ENCODE measurements at places on chromosomes 5 and 9.

DNA sequence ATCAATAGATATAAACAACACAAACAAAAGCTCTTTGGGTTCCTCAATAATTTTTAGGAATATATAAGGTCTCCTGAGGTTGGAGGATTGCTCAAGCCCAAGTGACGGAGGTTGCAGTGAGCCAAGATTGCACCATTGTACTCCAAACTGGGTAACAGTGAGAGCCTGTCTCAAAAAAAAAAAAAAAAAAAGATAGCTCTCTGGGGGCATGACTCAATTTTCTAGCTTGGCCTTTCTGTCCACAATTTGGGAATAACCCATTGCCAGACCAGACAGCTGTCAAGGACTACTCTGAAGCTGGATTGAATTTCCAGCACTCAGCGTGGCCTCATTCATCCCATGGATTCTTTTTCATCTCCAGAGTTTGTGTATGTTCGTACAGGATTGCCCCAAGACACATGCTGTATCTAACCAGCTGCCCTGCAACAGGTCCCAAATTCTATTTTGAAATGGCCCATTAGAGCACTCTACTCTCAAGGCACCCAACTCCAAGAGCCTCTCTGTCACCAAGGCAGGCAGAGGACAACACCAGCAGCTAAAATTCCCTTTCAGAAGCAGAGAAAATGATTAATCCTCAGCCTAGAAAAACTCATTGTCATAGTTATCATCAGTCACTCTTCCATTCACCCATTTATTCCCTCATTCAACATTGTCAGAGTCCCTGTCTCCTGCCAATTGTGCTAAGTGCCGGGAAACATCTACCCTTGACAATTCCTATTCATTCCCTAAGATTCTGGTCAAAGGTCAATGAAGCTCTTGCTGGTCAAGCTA, 8.7 kb downstream of the FAM193B start:
- DNase-seq, result no peak

DNA sequence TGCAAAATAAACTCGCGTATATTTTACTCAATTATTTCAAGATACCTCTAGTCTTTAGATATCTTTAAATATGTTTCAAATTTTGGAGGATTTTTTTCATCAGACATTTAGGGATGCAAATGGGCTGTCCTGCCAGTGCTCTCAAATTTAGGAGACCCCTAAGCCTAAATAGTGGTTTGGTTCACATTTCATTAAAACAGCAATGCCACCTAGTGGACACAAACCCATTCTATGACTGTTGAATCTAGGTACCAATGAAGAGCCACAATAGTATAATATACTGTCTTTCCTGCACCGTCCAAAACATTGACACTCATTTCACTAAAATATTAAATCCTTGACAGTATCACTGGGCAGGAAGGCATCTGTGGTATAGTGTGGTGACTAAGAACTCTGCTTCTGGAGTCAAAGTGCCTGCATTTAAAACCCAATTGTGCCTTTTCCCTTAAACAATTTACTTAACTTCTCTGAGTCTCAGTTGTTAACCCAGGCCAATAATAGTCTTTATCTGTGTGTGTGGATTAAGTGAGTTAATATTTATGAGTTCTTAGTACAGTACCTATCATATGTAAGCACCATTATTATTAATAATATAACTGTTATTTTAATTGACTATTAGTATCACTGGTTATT, 148.0 kb downstream of the RORB start:
- DNase-seq, result peak; percentile 3

DNA sequence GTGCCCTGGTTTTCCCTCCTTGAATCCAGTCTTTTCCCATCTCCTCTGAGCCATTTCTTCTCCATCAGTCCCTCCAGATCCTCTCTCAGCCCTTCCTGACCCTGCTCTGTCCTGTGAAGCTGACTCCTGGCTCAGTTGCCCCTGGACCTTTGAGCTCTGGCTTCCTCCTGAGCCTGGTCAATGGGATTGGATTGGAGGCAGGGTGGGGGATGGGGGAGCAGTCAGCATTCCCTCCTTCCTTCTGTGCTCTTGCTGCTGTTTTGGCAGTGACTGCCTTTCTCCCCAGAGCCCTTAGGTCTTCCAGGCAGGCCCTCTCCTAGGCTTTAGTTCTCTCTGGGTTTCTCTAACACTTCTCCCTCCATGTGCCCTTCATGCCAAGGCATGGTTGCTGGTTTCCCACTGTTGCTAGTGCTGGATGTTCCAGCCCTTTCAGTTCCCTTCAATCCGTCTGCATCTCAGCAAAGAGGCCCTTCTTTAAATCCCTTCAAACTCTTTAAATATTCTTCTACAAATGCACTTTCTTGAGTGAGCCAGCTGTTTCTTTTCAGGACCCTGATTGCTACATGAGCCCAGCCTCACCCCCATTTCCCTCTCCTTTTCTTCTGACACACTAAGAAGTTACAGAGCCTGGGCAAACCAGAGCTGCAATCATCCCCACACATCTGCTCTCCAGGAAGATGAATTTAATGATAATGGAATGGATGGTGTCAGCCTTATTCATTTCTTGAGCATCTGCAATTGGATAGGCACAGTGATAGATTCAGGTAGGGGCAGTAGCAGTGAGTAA, 2.2 kb downstream of the TNFSF15 start:
- DNase-seq, result no peak

- DNase-seq, result no peak
These were observed 185.9 kb downstream of the DMRT2 start for GRCh38 chr9:1236061-1236460.

DNA sequence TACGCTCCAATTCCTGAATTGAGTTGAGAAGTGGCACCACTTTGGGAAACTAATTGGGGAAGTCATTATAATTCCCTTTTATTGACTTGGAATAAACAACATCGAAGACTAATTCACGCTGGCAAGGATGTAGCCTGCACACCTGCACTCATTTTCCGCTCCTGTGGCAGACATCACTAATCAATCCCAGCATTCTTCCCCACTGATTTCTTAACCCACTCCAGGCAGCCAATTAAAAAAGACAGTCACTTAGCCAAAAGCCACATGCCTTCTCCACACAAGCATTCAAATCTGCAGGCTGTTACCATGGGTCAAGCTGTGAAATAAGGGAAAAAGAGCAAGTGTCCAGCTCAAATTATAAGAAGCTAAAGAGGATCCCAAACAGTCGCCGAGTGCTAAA, 68.2 kb upstream of the HRH2 start:
- no peak for DNase-seq

GRCh38 chr5:151677776-151678545, 8.8 kb downstream of the SPARC start:
- DNase-seq, result no peak

GRCh38 chr9:92133949-92134604, 18.9 kb upstream of the SPTLC1 start:
- peak; percentile 76 for DNase-seq

- DNase-seq, result no peak
These were observed 2.5 kb upstream of the PRDM6 start for GRCh38 chr5:123086376-123087055.

- peak; percentile 50 for DNase-seq
These were observed 82.7 kb downstream of the ATP10B start for GRCh38 chr5:160769301-160769700.

DNA sequence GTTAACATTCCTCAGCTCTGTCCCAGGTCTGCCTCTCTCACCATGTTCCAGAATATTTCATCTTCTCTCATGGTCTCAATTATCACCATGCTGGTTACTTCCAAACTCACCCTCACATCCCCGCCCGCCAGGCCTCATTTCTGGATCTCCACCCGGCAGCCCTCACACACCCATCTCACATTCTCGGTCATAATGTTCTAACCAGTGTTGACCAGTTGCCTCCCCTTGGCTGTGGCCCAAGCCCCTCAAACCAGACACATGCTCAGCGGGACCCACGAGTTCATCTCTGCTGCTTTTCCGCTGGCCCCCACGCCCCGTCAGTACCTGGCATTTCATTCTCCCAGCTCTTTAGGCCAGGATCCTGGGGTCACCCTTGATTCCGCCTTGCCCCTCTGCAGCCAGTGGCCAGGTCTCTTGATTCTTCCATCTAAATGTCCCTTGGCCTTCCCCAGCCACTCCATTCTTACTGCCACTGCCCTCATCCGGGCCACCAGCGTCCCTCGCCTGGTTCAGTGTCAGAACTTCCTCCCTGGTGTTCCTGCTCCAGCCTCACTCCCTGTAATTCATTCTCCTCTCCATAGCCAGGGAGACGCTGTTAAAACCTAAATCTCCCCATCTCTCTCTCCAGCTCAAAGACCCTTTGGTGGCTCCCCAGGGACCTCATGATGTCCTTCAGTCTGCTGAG, 141.7 kb downstream of the MVB12B start:
- no peak for DNase-seq

- DNase-seq, result no peak
These were observed 118.1 kb upstream of the NFIL3 start for GRCh38 chr9:91541734-91542133.

GRCh38 chr5:59330680-59331079, 562.8 kb downstream of the PDE4D start:
- DNase-seq, result no peak

DNA sequence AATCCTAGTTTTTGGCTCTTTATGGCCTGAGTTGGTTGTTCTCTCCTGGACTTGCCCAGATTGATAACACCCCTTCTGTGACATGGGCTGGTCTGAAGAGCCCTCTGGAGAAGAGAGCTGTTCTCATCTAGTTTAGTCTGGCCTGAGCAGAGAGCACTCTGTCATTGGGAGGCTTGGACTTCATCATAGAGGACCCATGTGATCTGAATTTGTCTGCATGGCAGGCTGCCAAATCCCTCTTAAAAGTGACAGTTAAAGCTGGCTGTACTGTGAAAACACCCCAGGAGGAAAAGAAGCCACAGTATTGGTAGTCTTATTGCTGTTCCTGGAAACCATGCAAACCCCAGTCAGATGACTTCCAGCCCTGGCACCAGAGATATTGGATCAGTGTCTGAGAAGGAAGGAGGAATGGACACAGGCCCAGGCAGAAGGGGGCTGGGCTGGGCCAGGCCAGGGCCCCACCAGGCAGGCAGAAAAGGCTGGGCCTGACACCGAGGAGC, 3.7 kb upstream of the WDR31 start:
- DNase-seq, result peak; percentile 97

- no peak for DNase-seq
These were observed 257.8 kb downstream of the SAXO1 start for GRCh38 chr9:18775241-18775640.

GRCh38 chr5:130462516-130462915, 558.3 kb downstream of the CHSY3 start:
- DNase-seq, result no peak
